ENCODE measurements at places on chromosomes 11 and 22.

DNA sequence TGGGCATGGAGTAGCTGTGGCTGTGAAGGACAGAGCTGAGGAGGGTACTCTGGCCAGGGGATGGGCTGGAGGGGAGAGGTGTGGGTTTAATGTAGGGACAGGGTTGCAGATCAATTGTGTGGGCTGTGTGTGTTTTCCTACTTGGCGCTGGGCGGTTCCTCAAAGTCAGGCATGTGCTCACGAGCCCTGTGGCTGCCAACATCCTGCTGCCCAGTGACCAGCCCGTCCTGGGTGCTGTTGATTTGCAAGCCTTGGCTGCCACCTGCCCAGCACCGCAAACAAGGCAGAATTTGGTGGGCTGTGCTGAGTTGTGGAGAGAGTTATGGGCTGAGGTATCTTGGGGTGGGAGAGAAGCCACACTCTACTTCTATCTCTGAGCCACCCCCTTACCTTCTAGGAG is 69.2 kb downstream of the SCN3B start:
- DNase-seq, result no peak

- DNase-seq, result no peak
Measured at GRCh38 chr11:25733777-25734176, 598.2 kb upstream of the ANO3 start.

DNA sequence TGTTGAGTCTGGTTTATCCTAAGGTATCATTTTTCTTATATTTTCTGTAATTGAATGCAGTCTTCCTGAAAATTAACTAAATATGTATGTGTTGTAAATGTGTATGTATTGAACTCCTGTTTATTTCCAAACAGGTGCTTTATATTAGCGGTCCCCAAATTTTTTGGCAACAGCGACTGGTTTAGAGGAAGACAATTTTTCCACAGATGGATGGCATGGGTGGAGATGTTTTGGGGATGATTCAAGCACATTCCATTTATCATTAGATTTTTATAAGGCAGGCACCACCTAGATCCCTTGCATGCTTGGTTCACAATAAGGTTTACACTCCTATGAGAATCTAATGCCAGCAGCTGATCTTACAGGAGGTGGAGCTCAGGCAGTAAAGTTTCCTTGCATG is 210.5 kb upstream of the ANO3 start:
- no peak for DNase-seq

GRCh38 chr11:111663820-111664219 is 61.6 kb downstream of the SIK2 start:
- no peak for DNase-seq

DNA sequence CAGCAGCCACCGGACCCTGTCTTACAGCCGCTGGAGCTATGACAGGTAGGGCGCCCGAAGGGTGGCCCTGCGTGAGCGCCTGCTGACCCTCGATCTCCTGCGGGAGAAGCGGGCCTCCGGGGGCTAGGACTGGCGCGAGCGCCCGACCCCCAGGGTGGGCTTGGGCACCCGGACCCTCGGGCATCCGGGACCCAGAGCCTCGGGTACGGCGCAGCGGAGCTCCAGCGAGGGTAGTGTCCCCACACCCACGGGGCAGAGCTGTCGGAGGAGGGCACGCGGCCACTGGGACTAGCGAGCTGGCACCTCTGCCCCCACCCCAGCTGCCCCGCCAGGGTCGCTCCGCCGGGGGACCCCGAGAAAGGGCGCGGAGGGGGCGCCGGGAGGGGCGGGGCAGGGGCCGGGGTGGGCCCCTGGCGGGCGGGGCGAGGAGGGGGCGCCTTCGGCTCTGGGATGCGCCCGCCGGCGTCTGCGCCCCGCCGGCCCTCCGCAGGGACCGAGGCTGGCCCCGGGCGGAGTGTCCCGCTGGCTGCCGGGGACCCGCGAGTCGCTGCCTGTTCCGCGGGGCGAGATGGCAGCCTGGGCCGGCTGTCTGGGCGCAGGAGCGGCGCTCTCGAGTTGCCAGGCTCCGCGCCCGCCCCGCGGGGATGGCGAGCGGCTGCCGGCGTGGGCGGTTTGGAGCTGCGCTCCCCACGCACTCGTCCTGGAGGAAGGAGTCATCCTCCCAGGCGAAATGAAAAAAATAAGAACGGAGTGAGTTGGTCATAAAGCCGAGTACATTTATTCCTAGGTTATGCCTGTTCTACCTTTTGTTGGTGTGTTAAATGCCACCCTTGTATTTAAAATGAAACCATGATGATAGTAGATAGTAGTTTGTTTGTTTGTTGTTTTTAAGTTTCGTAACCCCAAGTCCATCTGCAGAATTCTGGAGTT is 32.4 kb downstream of the EIF3F start:
- DNase-seq, result no peak

DNA sequence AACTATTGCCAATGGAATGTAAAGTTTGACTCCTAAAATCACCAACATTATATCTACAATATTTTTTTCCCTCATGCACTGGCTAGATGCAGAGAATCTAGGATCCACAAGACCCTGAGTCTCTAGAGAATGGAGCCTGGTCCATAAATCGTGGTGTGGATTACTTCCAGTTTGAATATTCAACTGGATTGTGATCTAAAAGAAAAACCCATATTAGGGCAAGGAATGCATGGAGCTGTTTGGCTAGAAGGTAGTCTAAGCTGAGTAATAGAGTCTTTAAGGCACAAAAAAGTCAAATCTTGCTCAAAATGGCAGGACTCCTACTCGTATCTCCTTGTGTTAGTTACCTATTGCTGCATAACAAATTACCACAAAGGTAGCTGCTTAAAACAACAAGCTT is 9.4 kb upstream of the MS4A5 start:
- no peak for DNase-seq

- no peak for DNase-seq
Measured at GRCh38 chr11:69253028-69253427, 40.9 kb upstream of the MYEOV start.

DNA sequence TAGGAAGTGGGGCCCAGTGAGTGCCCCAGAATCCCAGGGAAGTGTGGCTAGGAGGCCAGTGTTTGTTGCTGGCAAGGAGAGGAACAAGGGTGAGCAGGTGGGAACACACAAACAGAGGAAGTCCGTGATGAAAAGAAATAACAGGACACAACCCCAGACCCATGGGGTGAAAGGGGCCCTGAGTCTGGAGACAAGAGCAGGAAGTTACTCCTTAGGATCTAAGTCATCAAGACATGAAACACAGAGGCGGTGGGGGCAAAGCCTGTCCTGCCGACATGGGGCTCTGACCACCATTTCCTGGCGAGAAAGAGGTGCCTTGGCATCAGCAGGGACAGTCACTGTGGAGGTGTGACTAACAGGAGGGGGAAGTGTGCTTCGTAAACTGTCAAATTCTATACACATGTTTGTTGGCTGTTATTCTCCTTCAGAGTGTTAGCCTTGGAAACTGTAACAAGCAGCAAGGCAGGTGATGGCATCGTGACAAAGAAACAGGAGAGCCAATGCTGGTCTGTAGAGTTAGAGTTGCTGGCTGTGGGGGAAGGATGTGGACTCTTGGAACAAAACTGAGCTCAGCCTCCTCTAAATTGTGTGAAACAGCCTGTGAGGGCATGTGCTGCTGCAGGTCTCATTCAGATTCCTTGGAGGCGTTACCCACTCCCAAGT is 21.7 kb downstream of the CHST1 start:
- DNase-seq, result no peak

DNA sequence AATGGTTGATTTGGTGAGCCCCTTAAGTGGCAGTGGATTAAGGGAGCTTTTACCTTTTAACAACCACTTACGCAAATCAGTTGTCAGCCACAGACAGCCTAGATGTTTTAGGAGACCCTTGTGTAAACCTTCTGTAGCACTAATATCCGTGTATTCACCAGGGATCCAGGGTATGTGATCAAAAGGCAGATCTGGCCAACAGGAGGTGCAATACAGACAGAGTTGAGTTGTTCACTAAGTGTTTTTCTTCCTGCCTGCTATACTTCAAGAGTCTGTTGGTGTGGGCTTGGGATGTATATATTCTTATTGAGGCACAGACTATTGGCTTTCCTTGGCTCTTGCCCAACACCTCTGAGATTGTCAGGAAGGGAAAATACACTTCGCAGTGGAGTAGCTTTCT is 175.1 kb downstream of the FAT3 start:
- DNase-seq, result no peak

GRCh38 chr11:95341221-95341620 is 110.2 kb upstream of the SESN3 start:
- DNase-seq, result no peak

DNA sequence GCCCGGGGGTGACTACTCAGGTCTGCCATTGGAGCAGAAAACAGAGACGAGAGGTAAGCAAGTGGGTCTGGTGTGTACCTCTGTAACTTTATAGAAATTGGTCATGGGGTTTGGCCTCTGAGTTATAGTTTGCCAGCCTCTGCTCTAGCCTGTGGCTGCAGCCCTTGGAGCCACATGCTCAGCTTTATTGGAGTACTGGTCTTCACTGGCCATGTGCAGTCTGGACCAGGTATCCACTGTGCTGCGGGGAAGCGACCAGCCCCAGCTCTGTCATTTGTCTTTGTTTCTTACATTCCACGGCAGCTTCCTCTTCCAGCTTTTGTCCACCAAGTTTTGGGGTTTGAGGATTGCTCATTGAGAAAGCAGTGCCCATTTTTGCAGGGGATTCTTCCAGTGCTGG is 453.4 kb downstream of the TBC1D22A start:
- DNase-seq, result no peak

DNA sequence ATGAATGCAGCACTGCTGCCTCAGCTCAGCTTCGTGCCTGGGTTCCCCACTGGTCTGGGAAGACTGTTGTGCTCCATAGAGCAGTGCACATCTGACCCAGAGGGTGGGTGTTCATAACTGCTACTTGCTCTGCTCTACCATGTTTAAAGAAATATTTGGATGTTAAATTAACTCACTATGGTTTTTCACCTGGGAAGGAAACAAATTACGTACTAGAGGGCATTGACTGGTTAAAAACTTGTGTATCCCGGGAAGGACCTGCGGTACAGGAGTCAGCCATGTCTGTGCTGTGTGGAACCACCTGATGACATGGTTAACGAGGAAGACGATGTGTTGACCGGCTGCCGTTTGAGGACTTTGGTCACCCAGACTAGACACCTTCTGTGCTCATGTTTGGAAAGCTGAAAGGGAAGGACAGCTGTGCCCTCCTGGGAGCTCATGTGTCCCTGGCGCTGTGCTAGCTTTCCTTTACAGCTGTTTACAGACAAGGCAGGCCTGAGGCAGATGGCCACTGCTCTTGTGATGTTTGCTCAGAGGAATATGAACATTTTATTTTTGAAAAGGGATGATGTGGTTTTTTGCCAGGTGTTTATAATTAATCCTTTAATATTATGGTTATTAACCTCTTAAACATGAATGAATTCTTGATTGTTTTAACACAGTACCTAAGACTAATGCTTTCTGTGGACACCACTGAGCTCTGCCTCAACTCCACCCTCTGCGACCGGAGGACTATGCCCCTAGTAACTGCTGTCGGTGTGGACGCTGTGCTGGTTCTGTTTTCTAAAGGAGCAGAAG is 14.3 kb upstream of the AIFM3 start:
- no peak for DNase-seq

DNA sequence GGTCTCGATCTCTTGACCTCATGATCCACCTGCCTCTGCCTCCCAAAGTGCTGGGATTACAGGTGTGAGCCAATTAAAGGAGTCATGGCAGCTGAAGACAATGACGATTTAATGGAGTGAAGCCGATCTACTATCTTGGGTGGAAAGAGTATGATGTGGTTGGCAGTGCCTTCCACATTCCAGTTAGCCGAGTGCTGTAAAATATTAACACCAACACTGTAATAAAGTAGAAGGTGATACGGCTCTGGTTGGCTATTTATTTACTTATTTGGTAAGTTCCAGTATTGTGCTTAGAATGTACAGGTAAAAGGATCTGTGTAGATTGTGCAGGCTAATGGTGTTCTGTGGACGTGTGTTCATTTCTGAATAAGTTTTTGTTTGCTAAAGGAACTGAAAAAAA is 149.6 kb upstream of the MTMR2 start:
- DNase-seq, result no peak

GRCh38 chr11:125176866-125177265 is 12.3 kb downstream of the PKNOX2 start:
- DNase-seq, result no peak

DNA sequence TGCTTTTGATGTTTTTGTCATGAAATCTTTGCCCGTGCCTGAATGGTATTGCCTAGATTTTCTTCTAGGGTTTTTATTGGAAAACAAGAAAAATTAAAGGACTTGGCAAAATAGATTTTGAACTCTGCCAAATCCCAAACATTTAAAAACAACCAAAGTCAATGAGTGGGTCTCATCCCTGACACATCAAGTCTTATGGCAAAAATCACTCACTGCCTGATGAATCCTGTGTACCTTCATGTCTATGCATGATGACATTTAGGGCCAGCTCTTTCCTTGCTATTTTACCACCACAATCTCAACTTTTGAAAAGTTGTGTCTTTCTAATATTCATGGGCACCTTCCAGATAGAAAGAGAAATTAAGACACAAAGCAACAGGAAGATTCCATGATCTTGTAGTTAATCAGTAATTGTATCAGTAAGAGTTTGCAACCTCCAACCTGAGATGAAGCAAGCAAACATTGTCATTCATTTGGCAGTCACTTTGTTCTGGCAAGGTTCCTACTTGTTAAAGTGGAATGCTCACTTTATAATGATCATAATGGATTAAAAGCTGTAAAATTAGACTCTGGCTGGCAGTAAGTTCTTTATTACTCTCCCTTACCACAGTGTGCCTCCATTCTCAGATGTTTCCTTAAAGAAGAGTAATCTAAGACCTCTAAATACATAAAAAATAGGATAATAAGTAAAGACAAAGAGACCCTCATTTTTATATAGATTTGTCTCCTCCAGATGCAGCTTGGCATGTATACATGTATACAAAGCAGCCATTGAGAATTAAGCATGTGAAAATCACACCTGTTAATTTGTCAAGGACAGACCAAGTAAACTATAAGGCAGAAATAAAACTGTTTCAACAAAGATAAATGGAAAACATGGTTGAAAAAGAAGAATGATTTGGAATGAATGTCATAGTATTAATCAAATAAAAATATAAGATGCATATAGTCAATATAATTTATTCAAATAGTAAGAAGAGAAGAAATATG is 51.6 kb downstream of the ETS1 start:
- no peak for DNase-seq

DNA sequence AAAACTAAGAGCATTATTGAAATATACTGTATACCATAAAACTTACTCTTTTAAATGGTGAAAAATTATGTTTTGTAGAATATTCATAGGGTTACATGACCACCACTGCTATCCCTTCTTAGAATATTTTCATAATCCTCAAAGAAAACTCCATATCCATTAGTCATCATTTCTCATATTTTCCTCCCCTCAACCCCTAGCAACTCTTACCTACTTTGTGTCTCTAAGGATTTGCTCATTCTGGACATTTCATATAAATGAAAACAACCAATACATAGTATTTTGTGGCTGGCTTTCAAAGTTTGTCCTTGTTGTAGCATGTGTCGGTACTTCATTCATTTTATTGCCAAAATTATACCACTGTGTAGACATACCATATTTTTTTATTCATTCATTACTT is 863.8 kb downstream of the KCNA4 start:
- no peak for DNase-seq
